ENCODE measurements at places on chromosomes 16 and 17. TPM values are rescaled to one million over a fixed set of nuclear protein-coding genes. Genes with fewer than 3 reads are reported as not detected.

Gene LPCAT2
- 15.8 TPM for total RNA-seq

Gene NATD1
- 2.5 TPM for total RNA-seq

Gene SKAP1
- not detected for total RNA-seq

Gene MVP
- total RNA-seq, result 610 TPM

Gene TP53TG3
- not detected for total RNA-seq

Gene CDH5
- under 0.01 TPM for total RNA-seq

Gene PIK3R6
- total RNA-seq, result not detected

Gene POLG2
- 16.1 TPM for total RNA-seq

Gene HSPB9
- not detected for total RNA-seq

Gene TOP2A
- 1.7 TPM for total RNA-seq

Gene FOXC2
- 0.17 TPM for total RNA-seq
